ENCODE measurements at places on chromosomes 1 and 21.

DNA sequence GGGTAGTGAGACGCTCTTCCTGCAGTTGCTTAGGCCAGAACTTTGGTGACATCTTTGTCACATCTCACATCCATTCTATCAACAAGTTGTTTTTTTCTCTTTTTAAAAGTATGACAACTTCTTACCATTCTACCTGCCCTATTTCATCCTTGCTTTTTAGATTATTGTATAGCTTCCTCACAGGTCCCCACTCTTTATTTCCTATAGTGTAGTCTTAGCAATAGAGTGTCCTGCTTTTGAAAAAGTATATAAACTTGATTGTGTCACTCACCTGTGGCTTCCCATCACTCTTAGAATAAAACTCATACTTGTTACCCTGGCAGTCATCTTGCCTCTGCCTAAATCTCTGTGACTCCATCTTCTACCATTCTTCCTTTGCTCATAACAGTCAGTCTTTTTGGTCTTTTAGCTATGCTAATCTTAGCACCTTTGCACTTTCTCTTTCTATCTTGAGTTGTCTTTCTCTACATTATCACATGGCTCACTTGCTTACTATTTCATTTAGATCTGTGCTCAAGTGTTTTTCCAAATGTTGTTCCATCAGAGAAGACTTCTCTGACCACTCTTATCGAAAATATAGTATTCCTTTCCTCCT, 9.5 kb downstream of the CDC73 start:
- DNase-seq = no peak

- DNase-seq = no peak
These were observed at the start of gene RGS21 for GRCh38 chr1:192316942-192317450. TSS of gene RGS21 (plus strand) at chr1:192316992. CDS start at chr1:192343037, 26,045 bp downstream.

DNA sequence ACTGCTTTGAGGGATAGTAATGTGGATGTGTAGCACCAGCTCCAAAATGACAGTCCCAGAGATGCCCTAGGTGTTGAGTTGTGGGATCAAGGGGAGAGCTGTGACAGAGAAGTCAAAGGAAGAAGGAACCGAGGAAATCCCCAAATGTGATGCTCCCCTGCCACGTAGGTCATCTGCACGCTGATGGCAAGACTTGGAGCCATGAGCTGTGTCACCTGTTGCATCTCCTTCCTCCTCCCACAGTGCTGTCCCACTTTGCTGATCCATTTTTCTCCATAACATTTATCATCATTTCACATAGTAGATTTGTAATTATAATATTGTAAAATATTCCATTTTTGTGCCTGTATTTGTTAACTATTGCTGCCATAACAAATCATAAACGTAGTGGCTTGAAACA, 17.6 kb upstream of the RCAN1 start:
- DNase-seq = no peak

GRCh38 chr1:22503721-22504410, 52.2 kb downstream of the ZBTB40 start:
- no peak for DNase-seq

GRCh38 chr1:17688217-17688810, 66.8 kb upstream of the ACTL8 start:
- DNase-seq = no peak

DNA sequence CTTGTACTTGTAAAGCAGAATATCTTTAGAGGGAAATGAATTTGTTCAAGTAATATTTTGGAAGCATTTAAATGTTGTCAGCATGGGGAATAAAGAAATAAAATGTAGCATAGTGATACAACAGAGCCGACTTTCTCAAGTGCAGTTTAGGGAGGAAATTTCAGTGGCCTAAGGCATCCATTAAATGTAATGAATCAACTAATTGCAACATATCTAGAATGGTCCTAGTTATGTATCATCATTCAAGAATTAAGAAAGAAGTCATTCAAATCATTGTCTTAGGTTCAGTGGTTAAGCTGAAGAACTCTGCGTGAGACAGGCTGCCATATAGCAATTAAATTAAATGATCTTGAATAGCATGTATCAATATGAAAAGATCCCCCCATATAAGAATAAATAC, 360.7 kb downstream of the TBX15 start:
- no peak for DNase-seq

GRCh38 chr1:165371588-165372225, 15.2 kb upstream of the LMX1A start:
- DNase-seq = no peak

- DNase-seq = no peak
These were observed 147.8 kb upstream of the POGK start for GRCh38 chr1:166691476-166691875.

All from GM19239 (cell line).